CD8-positive, alpha-beta memory T cell (primary cell): ENCODE measurements at places on chromosomes 4 and X.

DNA sequence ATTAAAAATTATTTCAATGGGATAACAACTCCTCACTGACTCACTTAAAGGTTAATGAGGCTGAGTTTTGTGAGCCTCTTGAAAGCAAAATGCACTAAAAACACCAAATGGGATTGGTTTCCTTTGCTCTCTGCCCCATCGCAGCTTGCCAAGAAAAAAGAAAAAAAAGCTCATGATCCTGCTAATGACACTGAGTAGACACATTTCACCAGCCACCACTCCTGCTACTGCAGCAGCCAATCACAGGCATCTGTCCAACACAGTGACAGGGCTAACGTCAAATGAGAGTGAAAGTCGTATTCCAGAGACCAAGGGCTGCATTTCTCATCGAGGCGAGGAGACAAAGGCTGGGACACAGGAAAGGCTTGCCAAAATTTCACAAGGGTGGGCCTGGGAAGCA, 5.2 kb downstream of the APBB2 start:
- DNase-seq, result no peak

DNA sequence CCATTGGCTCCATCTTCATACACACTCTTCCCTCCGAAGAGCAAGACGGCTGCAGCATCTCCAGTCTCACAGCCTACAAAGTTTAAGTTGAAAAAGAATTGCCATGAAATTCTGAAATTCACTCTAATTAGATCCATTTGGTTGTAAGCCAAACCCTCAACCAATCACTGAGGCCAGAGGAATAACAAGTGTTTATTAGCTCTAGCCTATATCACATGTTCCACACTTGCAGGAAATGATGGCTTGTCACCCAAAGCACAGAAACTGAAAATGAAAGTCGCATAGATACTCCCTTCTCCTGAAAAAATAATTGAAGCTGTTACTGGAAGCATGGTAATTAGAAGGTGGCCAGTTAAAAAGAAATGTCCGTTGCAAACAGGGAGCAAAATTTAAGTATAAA, 1071.8 kb downstream of the CCSER1 start:
- DNase-seq, result no peak

- no peak for DNase-seq
These were observed 1080.9 kb upstream of the IGFBP7 start for GRCh38 chr4:58191109-58191508.

- DNase-seq, result no peak
These were observed 42.6 kb downstream of the MED28 start for GRCh38 chr4:17657090-17657489.

DNA sequence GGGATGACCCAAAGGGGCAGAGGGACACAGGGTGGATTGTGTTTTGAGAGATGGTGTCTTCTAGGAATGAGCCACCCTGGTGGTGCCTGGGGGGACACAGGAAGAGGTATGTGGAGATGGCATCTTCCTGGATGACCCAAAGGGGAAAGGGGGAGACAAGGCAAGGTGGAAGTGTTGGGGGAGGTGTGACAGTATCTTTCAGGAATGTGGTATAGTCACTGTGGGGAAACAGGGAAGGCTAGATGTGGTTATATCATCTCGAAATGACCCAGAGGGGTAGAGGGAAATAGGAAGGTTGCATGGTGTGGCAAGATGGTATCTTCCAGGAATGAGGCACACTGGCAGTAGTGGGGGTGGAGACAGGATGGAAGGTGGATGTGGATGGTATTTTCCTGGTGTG, 62.9 kb downstream of the MAOA start:
- DNase-seq, result no peak
